Effector CD4-positive, alpha-beta T cell (primary cell): ENCODE measurements at places on chromosomes 16 and 17.
A peak's percentile ranks its signal among the peaks of the same experiment; 100 is the strongest.

GRCh38 chr16:16095646-16096045, 127.6 kb downstream of the ABCC6 start:
- DNase-seq, result no peak

DNA sequence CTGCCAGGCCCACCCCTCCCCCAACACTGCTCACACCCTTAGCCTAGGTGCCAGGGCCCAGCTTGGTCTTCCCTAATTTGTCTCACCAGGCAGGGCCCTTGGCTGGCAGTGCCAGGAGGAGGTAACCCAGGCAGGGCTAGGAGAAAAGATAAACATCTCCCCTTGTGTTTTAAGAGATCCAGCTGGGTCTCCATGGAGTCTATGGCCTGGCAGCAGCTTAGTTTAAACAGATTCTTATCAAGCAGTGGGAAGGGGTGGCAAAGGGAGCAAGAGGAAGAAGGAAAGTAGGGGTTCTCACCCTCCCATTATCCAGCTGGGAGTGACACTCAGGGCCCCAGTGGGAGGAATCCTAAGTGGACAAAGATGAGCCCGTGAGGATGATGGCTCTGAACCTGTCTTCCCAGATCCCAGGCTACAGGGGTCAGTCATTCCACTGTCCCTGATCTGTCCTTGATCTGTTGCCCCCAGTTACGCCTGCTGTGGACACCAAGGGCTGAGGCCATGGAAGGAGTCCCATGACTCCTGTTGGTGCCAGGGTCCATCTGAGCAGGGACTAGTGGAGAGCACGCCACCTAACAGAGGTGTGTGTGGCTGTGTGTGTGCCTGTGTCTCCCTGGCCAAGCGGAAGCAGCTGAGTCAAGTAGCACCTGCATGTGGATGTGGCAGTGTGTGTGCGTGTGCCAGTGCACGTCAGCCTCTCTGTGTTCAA, 47.4 kb upstream of the MEIOC start:
- no peak for DNase-seq

- DNase-seq, result no peak
Measured at GRCh38 chr16:57062329-57062728, 30.1 kb upstream of the CPNE2 start.

DNA sequence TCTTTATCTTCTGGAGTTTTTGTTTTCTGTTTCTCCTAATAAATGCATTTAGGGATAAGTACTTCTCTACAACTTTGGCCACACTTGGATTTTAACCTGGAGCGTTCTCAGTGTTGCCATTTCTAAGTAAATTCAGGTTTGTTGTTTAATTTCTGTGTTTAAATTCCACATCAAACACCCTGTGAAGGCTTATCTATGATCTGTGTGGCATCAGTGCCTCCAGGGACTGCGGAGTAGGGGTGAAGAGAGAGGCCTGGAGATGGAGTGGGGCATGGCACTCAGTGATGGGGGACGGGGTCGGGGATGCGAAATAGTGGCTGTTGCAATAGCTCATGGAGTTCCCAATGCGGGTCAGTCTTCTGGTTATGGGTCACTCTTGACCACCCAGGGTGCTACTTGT, 294.8 kb downstream of the HS3ST3B1 start:
- no peak for DNase-seq

DNA sequence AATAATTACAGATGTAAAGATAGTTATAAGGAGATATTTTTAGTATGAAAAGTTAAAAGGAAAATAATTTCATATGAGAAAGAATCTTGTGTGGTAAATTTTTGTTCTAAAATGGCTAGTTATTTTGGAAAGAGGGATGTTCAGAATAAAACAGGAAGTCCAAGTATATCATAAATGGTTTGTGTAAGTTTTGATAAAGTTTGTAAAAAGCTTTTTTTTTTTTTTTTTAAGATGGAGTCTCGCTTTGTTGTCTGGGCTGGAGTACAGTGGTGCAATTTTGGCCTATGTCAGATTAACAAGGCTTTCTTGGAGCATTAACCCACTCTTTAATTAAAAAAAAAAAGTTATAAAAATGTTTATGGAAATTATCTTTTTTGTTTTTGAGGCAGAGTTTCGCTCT, 8.2 kb upstream of the CDK10 start:
- no peak for DNase-seq

DNA sequence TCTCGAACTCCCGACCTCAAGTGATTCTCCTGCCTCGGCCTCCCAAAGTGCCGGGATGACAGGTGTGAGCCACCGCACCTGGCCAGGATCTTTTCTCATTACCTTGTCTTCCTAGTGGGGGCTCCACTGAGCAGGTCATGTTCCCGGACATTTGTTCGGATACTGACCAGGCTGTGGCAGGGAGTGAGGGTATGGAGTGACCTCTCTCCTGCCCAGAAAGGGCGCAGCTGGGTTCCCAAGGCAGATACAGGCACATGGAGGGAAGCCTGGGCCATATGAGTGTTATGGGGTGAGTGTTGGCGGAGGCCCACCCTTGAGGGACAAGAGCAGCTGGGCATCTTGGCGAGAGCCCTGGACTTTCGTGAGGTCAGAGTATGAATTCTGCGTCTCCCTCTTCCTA, 5.5 kb downstream of the SERPINF1 start:
- no peak for DNase-seq

DNA sequence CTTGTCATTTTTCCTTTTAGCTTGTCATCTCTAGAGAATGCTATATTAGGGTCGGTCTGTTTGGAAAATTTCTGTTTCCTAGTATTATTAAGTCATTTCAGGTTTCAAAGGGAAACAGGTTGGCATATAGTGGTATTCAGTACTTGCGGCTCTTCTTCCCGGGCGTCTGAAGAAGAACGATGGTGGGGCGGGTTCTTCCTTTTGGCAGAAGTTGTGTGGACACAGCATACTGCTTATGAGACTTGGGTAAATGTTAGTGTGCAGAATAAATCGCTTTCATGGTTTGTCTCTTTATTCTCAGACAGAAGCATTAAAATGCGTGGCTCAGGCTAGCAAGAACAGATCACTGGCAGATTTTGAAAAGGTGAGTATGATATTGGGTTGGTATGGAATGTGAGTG, 9.6 kb upstream of the CDK5R1 start:
- DNase-seq, result no peak

GRCh38 chr17:73155410-73156165, 9.2 kb upstream of the SSTR2 start:
- DNase-seq, result no peak

DNA sequence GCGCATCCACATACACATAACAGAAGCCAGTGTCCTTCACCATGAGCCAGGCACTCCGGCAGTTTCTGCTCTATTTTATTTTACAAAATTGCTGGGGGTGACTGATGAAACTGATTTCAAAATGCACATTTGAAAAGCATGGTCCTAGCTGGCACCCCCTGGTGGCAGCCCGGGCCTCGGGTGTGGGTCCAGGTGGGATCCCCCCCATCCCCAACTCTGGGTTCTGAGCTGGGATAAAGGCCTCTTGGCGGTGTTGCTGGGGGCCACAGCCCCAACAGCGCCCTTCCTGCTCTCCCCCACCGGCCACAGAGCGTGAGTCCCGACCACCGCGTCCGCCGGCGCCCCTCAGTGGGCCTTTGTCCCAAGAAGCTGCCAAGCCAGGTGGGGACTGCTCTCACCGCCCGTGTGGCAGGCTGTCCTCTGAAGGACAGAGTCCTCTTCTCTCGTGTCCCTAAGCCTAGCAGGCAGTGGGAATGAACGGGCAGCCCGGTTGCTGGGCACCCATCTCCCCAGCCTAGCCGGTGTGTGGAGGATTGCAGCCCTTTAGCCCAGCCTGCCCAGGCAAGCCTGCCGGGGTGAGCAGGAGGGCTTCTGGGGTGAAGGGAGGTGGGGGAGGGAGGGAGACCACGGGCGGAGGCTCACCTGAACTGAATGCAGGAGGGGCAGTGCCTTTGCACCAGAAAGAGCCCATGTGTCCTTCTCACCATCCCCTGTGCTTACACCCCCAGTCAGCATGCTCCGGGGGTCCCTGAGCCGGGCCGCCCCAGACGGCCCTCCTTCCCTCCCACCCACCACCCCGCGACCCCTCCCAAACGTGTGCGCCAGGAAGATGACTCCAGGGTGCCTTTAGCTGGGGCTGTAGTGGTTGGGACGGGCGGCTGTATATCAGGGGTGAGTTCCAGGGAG, 898 bp downstream of the SNAI3 start:
- peak; percentile 52 for DNase-seq

GRCh38 chr17:79294459-79295071, 219.9 kb downstream of the ENGASE start:
- peak; percentile 19 for DNase-seq

DNA sequence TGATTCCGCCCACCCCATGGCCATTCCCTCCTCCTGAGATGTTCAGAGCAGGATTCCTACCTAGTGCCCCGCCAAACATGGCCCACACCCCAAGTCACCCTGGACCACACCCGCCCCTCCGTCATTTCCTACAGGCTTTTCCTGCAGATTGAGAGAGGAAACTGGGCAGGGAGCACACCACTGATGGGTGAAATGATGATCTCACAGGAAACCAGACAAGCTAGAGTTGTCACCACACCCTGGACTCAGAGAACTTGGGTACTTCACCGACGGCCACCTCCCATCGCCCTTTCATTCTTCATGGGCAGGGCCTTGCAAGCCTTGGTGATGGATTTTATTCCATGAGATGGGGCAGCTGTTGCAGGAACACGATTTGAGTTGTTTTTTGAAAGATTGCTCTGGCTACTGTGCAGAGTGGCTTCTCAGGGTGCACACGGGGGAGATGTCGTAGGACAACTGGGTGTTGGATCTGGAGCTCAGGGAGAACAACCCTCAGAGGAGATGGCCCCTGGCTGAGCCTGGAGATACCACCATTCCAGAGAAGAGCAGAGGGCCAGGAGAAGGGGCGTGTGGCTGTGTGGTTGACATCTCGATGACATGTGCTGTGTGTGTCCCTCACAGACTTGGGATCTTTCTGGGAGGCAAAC, 7.4 kb upstream of the B9D1 start:
- DNase-seq, result no peak

- DNase-seq, result no peak
Measured at GRCh38 chr16:15533386-15533785, 99.0 kb downstream of the BMERB1 start.

DNA sequence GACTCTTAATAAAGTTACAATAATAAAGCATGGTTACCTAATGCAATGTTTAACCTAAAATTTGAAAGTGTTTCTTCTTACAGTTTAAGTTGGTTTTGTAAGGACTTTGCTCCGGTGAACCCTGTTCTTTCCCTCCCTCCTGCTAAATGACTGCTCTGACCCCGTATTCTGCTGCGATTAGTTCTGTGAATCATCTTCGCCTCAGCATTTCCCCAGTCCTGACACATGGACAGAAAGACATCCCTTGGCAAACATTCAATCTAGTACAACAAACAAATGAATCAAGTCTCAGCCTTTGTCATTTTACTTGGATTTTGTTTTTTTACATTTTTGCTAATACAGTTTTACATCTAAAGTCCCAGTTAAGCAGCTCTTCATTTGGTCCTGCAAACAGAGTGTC, 15.4 kb downstream of the KCNJ2 start:
- DNase-seq, result no peak

DNA sequence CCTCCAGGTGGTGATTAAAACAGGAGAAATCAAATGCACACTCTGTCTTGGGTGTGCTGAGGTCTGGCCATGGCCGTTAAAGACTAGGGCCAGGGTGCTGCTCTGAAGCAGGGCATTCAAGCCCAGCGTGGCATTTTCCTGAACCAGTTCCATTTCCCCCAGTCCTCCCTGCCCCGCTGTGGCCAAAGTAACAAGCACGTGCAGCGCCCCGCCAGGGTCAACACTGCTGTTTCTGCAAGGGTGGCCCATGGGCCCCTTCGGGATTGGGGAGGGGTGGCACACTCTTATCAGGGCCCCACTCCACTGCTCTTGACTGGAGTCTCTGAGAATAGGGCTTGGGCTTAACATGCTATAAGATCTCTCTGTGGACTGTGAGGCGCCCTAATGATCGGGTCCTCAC, 72.9 kb downstream of the IL21R start:
- DNase-seq, result no peak

GRCh38 chr16:3065069-3065741, at the start of gene IL32:
IL32 (plus strand) TSS chr16:3065640; CDS start chr16:3065812, 172 bp downstream.
- DNase-seq, result peak; percentile 52

- DNase-seq, result no peak
Measured at GRCh38 chr17:64412944-64413381, 22.3 kb upstream of the PECAM1 start.

DNA sequence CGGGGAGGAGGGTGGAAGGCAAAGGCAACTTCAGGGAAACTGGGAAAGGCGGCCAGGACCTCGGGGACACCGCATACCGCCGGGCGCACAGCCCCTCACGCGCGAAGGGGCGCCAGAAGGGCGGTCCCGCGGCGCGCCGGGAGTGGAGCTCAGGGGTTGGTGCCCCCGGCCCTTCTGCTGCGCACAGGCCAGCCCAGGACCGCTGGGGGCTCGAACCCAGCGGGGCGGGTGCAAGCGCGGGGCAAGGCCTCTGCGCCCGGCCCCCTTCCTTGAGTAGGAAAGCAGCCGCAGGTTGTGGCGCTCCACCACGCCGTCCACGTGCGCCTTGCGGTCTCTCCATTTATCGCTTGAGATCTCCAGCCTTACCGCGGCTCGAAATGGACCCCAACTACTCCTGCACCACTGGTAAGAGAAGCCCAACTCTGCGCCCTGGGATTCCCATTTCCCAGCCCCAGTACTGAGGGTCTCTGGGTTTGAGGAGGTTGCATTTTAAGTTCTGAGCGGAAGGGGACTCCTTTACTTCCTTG, 3.0 kb upstream of the MT1A start:
- no peak for DNase-seq

DNA sequence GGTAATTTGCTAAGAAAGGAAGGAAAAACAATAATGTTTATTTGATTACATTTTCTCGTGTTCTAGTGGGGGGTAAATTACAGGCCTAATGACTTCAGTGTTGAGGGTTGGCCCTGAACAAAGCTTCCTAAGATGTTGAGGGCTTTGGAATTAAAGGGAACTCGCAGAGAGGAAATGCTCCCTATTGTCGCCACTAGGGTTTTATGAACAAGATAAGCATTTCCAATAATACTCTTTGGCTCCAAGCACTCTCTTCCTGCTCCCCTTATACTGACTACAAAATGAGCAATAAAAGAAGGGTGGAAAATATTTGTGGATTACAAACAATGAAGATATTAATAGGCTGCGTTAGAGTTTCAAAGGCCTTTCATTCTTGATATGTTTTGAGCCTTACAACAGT, 363.6 kb downstream of the HS3ST3B1 start:
- no peak for DNase-seq

DNA sequence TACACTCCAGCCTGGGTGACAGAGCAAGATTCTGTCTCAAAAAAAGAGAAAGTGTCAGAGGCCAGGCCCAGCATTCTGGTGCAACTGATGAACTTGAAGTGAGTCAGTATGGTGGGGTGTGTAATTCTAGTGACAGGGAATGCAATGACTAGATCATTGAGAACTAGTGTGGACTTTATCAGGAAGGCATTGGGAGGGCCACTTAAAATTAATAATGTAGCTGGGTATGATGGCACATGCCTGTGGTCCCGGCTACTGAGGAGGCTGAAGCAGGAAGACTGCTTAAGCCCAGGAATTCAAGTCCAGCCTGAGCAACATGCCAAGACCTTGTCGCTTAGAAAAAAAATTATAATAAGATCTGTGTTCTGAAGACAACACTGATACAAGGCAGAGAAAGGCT, 90.8 kb downstream of the STX8 start:
- no peak for DNase-seq

GRCh38 chr17:47995241-47995935, 24.5 kb downstream of the CDK5RAP3 start:
- no peak for DNase-seq
